Ovary (tissue), 10 donors: ENCODE measurements at places on chromosomes 11 and 22. TPM values are rescaled to one million over a fixed set of nuclear protein-coding genes. Genes with fewer than 3 reads are reported as not detected.

Gene HEPN1
- not detected for polyA plus RNA-seq

Gene LUZP2
- polyA plus RNA-seq, result 0.07 TPM

Gene CKAP5
- 62.2 TPM for polyA plus RNA-seq

Gene SLC17A6
- not detected for polyA plus RNA-seq

Gene RIN1
- polyA plus RNA-seq, result 3.5 TPM

Gene CASP4
- polyA plus RNA-seq, result 105 TPM

Gene MS4A18
- not detected for polyA plus RNA-seq

Gene CNTF
- polyA plus RNA-seq, result 2.0 TPM

Gene DEUP1
- 0.05 TPM for polyA plus RNA-seq

Gene MFRP
- polyA plus RNA-seq, result not detected

Gene TMEM132A
- polyA plus RNA-seq, result 2.9 TPM
